Testis (tissue), 5 donors: ENCODE measurements at places on chromosomes 11 and 22.

- DNase-seq = no peak
Observed at GRCh38 chr11:88050247-88050646, 125.0 kb downstream of the RAB38 start.

- no peak for DNase-seq
Observed at GRCh38 chr11:475941-476340, 25.9 kb downstream of the PTDSS2 start.

DNA sequence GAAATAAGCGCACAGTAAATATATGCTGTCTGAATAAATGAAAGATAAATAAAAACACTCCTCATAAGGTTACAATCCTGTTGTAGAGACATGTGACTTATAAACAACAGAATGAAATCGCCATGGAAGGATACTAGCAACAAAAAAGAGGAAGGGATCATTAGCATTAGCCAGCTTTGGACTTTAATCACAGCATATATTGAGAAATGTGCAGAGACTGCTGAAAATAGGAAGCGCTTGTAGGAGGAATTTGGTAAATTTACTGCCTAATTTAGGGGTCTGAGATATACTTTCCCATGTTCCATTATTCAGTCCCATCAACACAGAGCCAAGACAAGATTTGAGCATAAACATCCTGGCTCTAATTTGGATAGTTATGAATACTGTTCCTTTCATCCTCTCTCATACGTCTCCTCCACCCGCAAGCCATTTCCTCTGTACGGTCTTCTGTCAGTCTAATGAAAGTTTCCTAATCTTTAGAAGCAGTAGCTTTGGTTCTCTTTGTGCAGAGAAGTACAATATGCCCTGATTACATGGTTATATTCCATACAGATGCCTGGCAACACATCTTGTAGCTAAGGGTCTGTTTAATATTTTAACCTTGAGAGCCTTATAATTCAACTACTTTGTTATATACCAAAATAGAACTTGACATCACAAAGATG, 37.1 kb upstream of the AKIP1 start:
- no peak for DNase-seq

- no peak for DNase-seq
Observed at GRCh38 chr11:36469881-36470802, 39.9 kb downstream of the TRAF6 start.
